Epithelial cell of proximal tubule (primary cell): ENCODE measurements at places on chromosomes 6 and 20. TPM values are rescaled to one million over a fixed set of nuclear protein-coding genes. Genes with fewer than 3 reads are reported as not detected.

DNA sequence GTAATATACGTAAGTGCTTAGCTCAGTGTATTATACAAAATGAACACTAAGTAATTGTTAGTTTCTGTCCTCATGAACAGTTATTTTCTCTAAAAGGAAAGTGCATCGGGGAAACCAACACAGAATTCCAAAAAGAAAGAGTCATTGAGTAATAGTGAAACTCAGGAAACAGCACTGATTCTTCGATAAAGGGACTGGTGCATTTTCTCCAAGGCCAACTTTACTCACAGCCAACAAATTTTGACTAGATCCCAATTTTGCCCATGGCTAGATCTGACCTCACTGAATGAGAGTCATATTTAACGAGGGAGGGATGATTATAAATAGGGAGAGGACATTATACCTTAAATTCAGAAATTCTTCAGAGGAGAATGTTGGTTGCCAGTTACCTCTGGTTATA lies 390.9 kb upstream of the NRSN1 start:
- DNase-seq = no peak

DNA sequence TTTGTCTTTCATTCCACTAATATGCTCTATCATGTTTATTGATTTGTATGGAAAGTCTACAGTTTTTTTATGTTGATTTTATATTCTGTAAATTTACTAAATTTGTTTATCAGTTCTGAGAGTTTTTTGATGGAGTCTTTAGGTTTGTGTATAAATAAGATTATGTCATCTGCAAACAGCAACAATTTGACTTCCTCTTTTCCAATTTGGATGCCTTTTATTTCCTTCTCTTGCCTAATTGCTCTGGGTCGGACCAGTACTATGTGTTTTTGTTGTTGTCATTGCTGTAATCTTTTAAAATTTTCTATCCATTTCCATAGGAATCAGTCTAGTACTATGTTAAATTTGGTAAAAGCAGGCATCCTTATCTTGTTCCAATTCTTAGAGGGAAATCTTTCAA lies 31.5 kb upstream of the POLR1H start:
- DNase-seq = no peak

- DNase-seq = no peak
Observed at GRCh38 chr20:64160526-64161355, 3.5 kb upstream of the MYT1 start.

TRIM15 gene
- total RNA-seq = not detected in 2 replicates

GRCh38 chr6:97632341-97632740 lies 349.3 kb upstream of the MMS22L start:
- DNase-seq = no peak

- DNase-seq = no peak
Observed at GRCh38 chr6:168155821-168156741, 77.1 kb upstream of the FRMD1 start.

TSPO2 gene
- not detected in 2 replicates for total RNA-seq

TPBG gene
- total RNA-seq = 21.6 and 25.7 TPM in 2 replicates

DNA sequence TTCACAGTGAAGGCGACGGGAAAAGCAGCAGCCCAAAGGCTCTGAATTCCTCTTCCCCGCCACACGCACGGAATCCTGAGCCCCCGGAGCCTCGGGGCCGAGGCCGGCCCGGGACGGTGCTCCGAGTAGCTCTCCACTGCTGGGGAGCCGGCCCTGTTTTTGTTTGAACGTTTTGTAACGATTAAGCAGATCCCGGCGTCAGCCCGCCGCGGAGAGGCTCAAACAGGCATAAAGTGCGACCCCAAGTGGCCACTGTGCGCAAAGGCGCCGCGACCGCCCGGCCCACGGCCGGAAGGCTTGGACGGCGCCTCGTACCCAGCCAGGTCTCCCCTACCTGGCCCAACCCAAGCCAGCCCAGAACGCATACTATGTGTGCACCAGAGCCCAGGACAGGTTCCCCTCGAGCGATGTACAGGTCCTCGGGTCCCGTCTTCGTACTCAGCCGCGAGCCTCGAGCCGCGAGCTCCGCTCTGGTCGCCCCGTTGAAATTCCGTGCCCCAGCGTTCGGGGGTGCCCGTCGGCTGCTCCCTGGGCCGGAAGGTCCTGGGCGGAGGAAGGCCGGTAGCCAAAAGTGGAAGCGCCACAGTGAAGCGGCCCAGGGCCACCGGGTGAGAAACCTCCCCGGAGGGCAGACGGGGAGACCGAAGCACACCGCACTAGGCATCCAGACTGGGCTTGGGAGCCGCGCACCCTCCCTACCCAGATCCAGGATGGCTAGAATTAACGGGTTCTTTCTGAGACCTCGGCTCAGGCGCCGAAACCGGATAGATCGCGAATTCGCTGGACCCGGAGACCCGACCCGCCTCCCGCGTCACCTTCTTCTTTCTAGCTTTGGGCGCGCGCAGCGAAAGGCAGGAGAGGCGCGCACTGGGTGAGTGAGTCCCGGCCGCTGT lies 1.2 kb upstream of the MAFB start:
- DNase-seq = peak; percentile 40

LY6G6F gene
- not detected in 2 replicates for total RNA-seq

ADAM33 gene
- not detected in 2 replicates for total RNA-seq

- no peak for DNase-seq
Observed at GRCh38 chr6:162068340-162068739, 659.2 kb downstream of the PRKN start.

DNA sequence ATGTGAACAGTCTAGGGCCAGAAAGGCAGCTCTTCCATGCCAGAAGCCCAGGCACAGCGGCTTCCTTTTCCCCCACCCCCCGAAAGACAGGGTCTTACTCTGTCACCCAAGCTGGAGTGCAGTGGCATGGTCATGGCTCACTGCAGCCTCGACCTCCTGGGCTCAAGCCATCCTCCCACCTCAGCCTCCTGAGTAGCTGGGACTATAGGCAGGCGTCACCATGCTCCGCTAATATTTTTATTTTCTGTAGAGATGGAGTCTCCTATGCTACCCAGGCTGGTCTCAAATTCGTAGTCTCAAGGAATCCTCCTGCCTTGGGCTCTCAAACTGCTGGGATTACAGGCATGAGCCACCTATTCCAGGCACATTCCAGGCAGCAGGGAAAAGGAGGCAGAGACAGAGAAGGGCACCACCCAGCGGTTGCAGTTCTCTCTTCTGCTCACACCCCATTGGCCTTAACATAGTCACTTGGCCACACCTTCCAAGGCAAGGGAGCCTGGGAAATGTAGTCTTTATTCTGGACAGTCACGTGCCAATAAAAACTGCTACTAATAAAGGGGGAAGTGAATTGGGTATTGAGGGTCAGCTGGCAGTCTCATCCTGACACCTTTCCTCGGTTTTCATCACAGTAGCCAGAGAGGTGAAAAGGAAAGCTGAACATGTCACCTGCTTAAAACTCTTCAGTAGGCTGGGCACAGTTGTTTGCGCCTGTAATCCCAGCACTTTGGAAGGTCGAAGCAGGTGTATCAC lies 205.9 kb downstream of the ZMYND8 start:
- DNase-seq = no peak

NFKBIE gene
- 61.6 and 131 TPM in 2 replicates for total RNA-seq
